HCT116 (cell line): ENCODE measurements at places on chromosomes 3 and 15.

DNA sequence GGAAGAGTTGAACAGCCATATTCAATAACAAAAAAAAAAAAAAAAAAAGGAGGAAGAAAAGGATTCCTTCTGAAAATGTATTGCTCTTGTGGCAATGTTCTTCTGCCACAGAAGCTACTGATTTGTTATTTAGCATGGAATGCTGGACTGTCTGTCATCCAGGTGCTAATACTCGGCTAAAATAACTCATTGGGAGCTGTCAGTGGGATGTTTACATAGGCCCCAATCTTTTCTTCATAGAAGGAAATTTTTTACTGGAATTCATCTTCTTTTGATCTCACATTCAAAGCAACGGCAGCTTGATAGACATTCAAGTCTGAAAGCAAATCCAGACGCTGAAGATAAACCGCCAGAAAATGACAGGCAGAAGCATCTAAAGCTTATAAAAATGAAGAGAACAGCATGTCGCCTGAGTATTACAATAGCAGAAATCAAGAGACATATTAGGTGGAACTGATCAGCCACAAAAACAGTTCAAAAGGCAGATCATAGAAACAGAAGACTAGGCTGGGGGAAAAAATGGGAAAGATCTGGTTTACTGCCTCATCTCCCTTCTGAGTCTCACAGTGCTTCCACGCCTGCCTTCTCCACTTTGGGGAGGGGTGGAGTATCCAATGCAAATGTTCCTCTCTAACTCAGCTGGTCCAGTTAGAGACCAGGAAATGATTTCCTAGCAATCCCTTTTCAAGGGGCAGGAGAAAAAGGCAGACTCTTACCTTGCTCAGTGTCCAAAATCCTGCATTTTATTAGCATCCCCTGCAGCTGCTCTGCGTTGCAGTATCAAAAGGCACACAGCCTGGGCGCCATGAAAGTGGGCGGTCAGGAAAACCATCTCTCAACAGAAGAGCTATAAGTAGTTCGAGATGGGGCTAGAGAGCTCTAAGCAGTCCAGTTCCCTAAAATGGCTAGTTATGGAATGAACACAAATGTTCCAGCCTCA, 451.9 kb downstream of the FOXP1 start:
- DNase-seq = no peak

- peak; percentile 55 for DNase-seq
Observed at GRCh38 chr15:32730677-32731654, 13.2 kb downstream of the GREM1 start.

DNA sequence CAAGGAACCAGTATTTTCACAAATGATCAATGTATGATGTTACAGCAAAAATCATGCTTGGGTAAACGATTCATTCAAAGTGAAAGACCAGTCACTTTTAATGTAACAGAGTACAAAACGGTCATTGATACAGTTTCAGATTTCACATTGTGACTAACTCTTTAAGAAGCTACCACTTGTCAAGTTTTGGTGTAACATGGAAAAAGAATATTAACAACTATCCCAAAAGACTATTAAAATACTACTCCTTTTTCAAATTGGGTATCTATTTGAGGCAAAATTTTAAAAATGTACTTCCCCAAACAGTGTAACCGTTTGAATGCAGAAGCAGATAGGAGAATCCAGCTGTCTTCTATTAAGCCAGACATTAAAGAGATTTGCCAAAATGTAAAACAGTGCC, 31.7 kb downstream of the AKAP13 start:
- DNase-seq = no peak

GRCh38 chr3:113953677-113954076, 5.9 kb downstream of the ZDHHC23 start:
- DNase-seq = no peak

DNA sequence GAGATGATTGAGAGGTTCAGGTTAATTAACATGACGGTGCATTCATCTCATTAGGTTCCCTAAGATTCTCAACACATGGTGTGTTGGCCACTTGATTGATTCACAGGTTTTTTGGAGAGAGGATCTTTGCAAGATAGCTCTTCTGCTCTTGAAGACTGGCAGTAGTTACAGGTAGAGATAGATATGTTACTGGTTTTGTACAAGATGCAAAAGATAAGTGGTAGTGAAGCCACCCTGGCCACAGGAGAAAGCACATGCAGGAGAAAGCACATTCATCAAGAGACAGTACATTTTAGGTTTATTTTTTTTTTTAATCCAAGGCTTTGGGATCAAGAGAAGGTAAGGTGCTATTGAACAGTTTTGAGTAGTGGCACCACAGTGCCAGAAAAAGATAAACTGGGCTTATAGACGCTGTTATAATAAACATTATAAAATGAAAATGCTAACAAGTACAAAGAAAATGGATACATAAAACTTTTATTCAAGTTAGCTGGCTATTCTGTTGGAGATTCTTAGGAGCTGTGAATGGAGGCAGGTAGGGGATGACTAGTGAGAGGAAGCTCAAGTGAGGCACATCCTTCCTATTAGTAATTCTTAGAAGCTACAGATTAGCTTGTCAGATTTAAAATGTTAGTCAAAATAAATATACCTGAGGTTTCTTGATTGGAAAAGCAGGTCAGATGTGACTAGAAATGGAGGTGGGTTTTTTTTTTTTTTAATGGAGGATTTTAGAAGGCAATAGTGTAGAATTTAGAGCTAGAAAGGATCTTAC, 10.8 kb downstream of the SELENOT start:
- no peak for DNase-seq

DNA sequence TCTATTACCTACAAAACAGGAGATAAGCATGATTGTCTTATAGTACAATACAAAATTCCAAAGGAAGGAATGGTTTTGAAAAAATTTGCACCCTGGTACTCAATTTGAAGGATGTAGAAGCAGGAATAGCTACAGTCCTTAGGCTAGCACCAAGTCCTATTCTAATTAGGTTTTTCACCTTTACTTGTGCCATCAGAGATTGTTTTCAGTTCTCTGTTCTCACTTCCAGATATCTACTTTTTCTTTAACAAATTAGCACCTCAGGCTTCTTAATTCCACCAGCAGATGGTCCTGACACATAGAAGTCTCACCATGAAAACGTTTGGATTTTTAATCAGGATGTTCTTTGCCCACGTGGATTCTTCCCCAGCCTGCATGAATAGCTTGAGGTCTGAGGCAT, 43.8 kb downstream of the IL5RA start:
- no peak for DNase-seq

- no peak for DNase-seq
Observed at GRCh38 chr15:101610611-101611000, 41.6 kb downstream of the TM2D3 start.

GRCh38 chr3:167394003-167394402, 13.9 kb upstream of the ZBBX start:
- no peak for DNase-seq

DNA sequence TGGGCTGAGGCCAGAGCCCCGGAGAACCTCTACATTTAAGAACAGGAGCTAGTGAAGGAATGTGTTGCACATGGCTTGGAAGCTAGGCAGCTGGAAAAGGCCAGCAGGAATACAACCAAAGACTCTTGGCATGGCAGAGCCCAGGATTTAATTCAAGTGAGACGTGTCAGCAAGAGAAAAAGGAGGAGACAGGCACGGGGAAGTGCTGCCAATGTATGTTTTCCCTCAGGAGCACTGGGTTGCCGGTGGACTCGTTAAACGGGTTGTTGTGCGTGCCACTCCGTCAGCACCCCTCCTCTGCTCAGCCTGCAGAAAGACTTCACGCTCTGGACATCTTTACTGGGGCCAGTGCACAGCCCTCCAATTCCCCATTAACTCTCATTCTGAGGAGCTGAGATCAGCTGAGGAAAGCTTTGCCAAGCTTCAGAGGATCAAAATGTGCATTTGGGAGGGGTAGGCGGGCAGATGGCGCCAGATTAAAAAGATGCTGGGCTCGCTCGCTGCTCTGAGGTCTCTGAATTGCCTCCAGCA, 103.7 kb downstream of the PDZRN3 start:
- no peak for DNase-seq

- no peak for DNase-seq
Observed at GRCh38 chr3:128767094-128767750, 41.2 kb downstream of the RAB7A start.

GRCh38 chr15:58724466-58724865, 25.0 kb downstream of the ADAM10 start:
- no peak for DNase-seq

- DNase-seq = no peak
Observed at GRCh38 chr15:43508991-43509659, 8.3 kb upstream of the MAP1A start.

GRCh38 chr15:29805043-29805707, 17.1 kb downstream of the TJP1 start:
- DNase-seq = no peak
